ENCODE measurements at places on chromosomes 2 and 18.

GRCh38 chr2:129885735-129886134 is 93.7 kb upstream of the RAB6C start:
- DNase-seq: no peak

DNA sequence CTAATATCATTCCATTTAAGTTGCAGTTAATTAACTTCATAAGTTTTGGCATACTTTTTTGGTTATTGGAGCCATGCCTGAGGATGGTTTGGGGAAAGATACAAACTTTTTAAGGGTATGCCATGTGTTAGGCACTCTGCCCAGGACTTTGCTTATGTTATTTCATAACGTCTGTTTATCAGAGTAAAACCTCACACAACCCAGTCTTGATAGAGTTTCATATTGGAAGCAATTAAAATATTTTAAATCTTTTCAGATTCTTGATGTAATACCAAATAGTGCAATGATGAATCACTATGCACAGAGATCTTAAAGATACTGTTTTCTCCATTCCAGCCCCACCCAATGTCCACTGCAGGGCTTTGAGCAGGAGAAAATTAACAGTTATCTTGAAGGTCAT is 529.1 kb upstream of the HNMT start:
- no peak for DNase-seq

DNA sequence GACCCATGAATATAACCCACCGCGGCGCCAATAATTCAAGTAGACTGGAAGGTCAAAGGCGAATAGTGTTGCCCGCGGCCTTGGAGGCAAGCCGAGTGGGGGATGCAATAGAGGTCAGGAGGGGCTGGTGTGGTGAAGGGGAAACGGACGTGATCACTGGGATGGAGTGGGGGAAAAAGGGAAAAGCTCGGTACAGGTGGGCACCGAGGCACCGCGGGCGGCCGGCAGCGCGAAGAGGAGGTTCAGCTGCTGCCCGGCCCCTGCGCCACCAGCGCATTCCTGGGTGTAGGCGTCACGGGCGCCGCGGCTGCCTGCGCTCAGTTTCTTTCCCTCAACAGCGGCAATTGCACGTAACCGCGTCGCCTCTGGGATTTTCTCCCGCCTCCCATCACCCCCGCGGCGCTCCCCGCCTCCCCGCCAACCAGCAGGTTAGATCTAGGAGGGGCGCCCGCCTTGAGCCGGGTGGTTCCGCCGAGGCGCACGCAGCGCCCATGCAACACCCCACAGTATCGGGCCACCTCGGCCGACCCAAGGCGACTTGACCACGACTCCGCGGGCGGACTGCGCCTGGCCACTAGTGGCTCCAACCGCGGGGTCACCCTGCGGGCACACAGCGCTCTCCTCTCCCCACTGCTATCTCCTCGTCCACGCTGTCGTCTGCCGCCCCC is 1.5 kb downstream of the RND3 start:
- no peak for DNase-seq

DNA sequence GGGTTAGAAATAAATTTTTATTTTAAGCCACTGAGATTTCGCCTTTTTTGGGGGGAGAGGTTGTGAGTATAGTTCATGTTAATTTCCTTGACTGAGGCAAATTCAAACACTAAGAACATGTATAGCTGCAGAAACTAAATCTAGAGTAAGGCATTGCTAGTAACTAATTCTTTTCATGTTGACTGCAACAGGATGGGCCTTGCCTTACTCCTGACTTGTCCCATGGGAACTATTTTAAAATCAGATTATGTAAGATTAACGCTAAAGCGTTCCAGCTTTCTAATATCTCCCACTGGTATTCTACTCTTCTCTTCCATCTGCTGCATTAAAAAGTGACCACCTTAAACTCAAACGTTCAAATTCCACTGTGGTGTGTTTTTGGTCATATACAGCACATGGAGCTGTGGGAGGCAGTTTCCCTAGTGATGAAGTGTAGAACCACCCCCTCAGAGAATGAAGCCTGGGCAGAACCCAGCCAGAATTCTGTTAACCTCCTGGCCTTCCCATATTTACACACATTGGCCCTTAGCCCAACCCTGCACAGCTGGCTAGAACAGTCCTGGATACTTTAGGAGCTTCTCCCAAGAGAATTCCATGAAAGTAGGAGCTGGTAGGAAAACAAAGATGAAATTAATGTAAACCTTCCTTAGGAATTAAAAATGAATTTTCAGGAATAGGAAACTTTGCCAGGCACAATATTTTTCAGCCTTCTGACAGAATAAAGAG is 687.8 kb downstream of the SLC4A3 start:
- no peak for DNase-seq

DNA sequence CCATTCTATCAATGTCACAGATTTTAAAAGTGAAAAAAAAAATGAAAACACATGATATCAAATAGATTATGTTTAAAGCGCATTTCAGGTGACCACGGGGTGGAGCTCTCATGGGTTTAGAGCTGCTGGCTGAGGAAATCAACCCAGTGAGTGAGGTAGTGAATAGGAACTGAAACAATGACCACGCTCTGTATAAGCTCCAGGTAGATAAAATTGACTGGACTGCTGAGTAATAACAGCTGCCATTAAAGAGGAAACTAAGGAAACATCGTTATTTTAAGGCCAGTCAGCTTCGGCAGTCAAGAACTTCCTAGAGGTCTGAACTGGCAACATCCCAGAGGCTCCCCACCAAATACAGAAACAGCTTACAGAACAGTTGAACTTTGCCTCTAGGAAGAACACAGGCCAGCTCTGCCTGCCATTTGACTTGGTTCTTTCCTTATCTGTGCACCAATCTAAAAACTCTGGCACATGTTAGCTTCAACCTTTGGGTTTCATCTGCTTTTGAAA is 185.9 kb downstream of the PDE1A start:
- no peak for DNase-seq

DNA sequence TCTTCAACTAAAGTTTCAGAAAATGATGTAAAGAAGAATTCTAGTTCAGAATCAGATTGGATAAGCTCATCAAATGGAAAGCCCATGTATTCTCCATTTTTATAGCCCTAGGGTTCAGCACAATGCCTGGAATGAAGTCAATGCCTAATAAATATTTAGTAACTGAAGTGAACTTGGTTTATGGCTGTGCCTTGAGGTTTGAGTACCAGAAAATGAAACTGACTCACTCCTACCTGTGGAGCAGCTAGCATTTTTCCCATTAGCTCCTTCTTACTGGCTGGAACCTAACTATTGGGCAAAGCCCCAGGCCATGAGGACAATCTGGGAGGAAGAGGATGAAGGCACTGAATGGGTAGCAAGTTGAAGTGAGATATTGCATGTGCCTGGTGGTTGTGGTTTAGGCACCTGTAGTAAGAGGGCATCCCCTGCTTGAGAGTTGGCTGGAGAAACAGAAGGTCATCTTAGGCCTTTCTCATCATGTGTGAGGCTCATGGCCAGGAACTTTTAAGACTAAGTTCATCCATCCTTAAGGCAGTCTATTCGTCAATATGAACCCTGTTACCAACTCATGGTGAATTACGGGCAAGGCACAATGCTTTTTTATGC is 85.0 kb upstream of the LYPD1 start:
- DNase-seq: no peak

GRCh38 chr18:22368021-22368420 is 49.7 kb downstream of the CTAGE1 start:
- no peak for DNase-seq

- no peak for DNase-seq
Measured at GRCh38 chr2:23390152-23390551, 5.2 kb downstream of the KLHL29 start.

GRCh38 chr18:26386002-26386401 is 159.8 kb downstream of the TAF4B start:
- no peak for DNase-seq

- DNase-seq: no peak
Measured at GRCh38 chr2:100197631-100198153, 55.3 kb upstream of the AFF3 start.

- DNase-seq: no peak
Measured at GRCh38 chr2:72210470-72210869, 62.8 kb upstream of the CYP26B1 start.
